Inflammatory macrophage treated with lipopolysaccharide for 1 hour (primary cell): ENCODE measurements at places on chromosomes 2 and 18.

DNA sequence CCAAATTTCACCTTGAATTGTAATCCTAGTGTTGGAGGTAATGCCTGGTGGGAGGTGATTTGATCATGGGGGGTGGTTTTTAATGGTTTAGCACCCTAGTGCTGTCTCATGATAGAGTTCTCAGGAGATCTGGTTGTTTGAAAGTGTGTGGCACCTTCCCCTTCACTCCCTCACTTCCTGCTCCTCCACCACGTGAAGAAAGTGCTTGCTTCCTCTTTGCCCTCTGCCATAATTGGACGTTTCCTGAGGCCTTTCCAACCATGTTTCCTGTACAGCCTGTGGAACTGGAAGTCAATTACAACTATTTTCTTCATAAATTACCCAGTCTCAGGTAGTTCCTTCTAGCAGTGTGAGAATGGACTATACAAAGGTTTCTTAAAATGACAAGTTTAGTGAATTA, 251.8 kb upstream of the NETO1 start:
- DNase-seq, result no peak

- DNase-seq, result no peak
Observed at GRCh38 chr2:172833898-172834297, 98.3 kb downstream of the RAPGEF4 start.

GRCh38 chr2:58336416-58336815, 95.3 kb upstream of the FANCL start:
- no peak for DNase-seq

DNA sequence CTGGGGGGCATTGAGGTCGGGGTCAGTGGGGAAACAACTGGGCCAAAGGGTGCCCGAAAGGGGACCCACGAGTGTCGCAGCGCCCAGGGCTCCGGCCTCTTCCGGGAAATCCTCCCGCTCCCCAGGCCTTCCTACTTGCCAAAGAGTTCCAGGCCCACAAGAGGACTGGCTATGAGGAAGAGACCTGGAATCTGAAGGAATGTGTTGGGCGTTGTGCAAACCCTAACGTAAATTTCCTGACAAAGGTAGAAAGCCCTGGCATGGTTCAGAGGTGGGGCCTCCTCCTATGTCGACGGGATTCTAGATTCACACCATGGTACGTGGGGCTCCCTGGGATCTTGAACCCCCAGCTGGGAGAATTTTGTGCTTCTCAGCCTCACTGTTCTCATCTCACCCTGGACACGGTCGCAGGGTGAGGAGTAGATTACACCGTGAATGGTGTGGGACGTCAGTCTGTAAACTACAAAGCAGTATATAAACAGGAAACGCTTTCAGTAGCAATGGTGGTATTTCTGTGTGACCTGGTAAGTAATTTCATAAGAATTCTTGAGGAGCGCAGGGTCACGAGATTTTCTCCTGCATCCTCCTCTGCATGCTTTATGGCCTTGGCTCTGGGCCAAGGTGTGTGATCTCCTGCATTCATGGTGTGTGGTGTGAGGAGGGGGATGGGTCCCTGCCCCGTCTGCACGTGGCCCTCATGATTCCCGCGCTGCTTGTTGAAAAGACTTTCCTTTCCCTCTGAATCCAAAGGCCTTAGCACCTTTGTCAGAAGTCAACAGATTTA, 868 bp downstream of the HSBP1L1 start:
- no peak for DNase-seq

- peak; percentile 33 for DNase-seq
Observed at GRCh38 chr2:232363784-232364615, 14.6 kb upstream of the ALPP start.

DNA sequence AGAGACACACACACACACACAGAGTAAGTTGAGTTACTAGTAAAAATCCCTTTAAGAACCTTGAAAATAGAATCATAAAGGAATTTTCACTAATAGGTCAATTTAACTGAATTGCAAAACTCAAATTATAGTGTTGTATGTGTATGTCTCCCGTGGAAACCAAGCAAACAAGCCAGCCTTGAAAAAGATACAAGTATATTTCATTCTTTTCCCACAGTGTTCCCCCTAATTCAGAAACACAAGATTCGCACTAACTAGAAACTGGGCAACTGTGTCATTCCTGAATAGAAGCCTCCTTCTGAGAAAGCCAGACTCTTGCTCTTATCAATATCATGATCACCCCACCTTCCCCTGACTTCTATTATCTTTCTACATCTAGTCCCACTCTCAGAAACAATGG, 229.5 kb downstream of the PIEZO2 start:
- DNase-seq, result no peak

DNA sequence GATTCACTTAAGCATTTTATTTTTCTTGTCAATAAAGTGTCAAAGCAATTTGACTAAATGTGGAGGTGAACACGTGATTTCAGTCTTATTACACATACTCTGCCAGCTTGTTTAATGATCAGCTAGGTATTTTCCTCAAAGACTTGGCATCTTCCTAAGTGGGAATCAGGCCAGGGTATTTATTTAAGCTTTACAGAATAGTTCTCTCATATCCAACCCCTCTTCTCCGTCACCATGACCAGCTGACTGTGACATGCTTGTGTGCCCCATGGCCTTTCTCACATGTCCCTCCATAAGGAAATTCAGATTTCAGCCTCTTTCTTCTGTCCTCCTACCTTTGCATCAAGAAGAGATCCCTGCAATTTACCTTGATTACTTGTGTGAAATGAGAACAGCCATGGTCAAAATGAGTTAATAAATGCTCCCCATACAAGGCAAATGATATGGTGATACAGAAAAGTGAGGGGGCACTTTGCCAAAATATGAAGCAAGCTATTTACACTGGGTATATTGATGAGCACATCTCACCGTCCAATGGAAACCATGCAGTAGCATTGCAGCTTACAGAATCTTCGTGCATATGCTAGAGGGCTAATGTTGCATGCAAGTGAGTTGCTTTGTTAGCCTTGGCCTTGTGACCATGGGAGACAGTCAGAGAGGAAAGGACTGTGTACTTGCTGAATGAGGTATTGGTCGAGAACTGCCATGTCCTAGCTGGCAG, 202.2 kb downstream of the RNF152 start:
- no peak for DNase-seq

DNA sequence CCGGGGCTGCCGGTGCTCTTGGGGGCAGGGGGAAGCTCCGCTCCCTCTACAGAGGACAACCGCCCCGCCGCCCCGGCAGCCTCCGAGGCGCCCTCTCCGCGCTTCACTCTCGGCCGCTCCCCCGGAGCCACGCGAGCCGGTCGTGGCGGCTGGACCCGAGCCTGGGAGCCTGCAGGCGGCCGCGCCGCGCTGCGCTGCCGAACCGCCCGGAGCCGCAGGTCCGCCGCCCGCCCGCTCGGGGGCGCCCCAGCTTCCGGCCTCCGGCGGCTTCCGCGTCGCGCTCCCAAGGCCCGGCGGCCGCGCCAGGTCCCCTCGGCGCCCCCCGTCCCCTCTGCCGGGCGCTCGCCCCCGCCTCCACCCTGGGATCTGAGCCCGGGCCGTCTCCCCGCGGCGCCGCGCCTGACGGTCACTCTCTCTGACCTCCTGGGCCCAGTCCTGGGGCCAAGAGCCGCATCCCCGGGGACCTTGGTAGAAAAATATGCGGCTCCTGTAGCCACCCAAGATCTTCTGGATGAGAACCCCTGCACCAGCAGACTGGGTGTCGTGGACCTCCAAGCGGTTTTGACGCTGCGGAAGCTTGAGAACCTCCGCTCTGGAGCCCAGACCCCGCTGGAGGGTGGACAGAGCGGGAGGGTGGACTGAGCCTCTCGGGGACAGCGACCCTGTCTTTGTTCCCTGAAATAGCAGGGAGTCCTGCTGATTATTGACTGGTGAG, 44.3 kb downstream of the SERTAD2 start:
- peak; percentile 77 for DNase-seq

DNA sequence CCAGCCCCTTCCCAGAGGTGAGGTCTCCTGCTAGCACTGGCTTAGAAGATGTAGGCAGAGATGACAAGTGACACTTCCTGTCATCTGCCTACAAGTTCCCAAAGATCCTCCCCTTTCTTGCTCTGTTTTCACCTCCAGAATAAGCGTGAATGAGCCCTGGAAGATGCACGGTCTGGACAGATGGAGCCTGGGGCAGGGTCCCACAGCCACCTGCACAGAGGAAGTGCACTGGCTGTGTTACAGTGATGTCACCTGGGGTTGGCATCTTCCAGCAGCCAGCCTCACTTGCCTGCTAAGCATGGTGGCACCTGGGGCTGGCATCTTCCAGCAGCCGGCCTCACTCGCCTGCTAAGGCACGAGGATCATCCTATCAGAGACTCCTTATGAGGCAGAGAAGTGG, 32.3 kb downstream of the TMEM18 start:
- no peak for DNase-seq

DNA sequence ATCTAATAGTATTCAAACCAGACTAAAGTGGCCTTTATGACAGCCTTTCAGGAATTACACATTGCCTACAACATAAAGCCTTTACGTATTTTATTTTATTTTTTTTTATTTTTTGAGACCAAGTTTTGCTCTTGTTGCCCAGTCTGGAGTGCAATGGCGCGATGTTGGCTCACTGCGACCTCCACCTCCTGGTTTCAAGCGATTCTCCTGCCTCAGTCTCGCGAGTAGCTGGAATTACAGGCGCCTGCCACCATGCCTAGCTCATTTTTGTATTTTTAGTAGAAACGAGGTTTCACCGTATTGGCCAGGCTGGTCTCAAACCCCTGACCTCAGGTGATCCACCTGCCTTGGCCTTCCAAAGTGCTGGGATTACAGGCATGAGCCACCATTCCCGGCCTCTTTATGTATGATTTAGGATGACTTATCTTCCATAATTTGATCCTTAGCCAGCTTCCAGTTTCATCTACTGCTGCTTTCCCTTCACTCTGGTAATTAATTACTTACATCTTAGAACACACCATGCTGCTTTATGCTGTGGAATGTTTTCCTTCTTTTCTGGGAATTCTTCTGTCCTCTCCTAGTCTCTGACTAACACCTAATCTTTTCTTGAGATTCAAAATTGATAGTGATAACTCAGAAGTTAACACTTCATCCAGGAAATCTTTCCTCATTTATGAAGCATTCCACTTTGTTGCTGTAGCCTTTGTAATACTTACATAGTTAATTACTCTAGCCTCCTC, 2.6 kb downstream of the USP14 start:
- no peak for DNase-seq

GRCh38 chr2:47849368-47849767, 56.9 kb downstream of the FBXO11 start:
- no peak for DNase-seq

DNA sequence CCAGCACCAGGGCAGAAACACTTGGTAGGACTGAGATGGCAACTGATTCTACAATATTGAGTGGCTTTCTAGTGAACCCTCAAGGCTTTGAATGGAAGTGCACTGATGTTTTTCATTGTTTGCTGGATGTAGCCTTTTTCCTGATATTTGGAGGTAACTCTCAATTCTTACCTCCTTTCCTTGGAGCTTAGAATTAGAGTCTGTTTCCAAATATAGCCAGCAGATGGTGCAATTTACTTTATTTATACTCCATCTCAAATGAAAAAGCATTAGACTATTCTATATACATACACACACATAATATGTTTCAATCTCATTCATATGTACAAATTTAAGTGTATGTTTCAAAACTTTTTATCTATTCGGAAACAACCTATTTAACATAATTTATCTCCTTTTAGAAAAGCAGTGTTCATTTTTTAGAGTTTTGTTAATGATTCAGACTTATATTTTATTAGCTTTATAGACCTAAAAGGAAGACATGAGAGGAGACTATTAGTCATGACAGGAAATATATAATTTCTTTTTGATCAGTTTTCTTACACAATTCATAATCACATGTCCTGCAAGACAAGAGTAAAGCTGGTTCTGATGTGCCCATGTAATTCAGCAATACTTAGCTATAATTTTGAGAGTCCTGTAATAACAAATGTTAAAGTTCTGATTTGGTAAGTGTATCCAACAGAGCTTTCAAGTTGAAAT, 124.8 kb downstream of the NUP35 start:
- peak; percentile 2 for DNase-seq

- no peak for DNase-seq
Observed at GRCh38 chr2:195694553-195694952, 37.5 kb downstream of the SLC39A10 start.

- no peak for DNase-seq
Observed at GRCh38 chr2:176172007-176172894, 15.1 kb downstream of the HOXD3 start.

GRCh38 chr2:25279091-25279651, 62.6 kb downstream of the DNMT3A start:
- peak; percentile 87 for DNase-seq

DNA sequence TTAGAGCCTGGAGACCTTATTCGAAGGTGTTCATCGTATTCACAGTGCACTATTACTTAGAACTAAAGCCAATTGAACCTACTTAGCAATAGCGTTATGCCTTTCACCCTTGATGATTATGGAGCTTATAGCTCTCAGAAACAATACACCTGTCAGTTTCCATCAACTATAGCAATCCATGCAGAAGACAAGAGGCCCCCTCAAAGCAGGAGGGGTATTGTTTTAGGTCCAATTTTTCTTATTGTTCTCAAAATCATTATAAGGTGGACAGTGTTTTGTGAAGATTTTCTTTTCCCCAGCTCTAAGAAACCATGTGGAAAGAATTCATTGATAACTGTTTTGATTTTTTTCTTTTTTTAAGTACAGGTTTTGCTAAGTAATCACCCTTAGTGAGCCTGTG, 135.5 kb downstream of the MEIS1 start:
- DNase-seq, result no peak

GRCh38 chr2:158315000-158315399, 141.6 kb downstream of the CCDC148 start:
- DNase-seq, result no peak

- DNase-seq, result no peak
Observed at GRCh38 chr2:19478409-19478808, 120.0 kb upstream of the OSR1 start.

GRCh38 chr2:28674062-28674712, 77.4 kb upstream of the PPP1CB start:
- DNase-seq, result no peak

DNA sequence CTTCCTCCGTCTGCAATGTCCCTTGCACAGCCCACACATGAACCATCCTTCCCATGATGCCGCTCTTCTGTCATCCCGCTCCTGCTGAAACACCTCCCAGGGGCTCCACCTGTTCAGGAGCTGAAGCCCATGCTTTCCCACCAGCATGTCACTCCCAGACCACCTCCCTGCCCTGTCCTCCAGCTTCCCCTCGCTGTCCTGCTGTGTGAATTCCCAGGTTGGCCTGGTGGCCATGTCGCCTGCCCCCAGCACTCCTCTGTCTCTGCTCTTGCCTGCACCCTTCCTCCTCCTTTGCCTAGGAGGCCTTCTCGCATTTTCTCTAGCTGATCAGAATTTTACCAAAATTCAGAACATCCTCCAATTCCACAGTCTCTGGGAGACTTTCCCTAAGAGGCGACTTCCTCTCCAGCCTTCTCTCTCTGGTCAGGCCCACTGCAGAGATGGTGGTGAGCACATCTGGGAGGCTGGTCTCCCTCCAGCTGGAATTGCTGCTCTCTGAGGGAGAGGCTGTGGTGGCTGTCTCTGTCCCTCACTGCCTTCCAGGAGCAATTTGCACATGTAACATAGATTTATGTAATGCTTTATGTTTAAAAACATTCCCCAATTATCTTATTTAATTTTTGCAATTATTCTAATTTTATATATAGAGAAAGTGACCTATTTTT, 8.9 kb upstream of the IL1RL2 start:
- DNase-seq, result no peak
